ENCODE measurements at places on chromosomes 6 and 20. TPM values are rescaled to one million over a fixed set of nuclear protein-coding genes. Genes with fewer than 3 reads are reported as not detected.

Gene DUSP15
- total RNA-seq, result 13.2 TPM

Gene FOXP4
- total RNA-seq, result 137 TPM

Gene OR2B6
- total RNA-seq, result not detected

Gene KIF3B
- 61.6 TPM for total RNA-seq

GRCh38 chr6:156438350-156438923 lies 338.7 kb upstream of the ARID1B start:
- no peak for DNase-seq
- no peak overlapping the region for H3K4me3 ChIP-seq
- H3K36me3 ChIP-seq, result no peaks in the 10 kb centered on the region
- H3K4me1 ChIP-seq, result peaks cover 7% of the 10 kb centered on the region
- no peak overlapping the region for H3K27ac ChIP-seq

DNA sequence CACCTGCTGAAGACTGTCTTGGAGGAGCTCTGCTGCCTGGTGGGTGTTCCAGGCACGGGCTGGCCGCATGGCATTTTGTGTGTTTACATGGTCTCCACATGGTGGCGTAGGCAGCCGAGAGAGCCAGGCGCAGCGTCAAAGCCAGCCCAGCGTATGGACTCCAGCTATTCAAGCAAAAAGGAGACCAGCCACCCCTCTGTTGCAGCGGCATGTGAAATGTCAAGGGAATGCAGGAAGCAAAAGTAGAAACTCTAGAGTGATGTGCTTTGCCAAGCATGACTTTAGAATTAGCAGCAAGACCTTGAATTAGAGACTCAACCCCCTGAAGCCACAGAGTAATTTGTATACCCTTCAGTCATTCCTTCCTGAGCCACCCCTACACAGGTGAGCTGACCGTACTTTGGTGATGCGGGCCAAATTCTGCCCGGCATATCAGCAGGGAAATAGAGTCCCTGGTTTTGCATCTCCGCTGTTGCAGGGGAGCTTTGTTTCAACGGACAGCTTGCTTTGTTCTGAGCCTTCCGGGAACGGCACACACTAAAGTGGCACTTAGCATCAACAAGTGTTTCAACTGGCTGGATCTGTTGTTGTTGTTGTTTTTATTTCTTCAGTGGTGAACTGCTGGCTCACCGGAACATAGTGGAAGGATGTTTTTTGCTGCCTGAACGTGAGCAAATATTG lies 48.5 kb downstream of the FNDC1 start:
- no peak overlapping the region for H3K27ac ChIP-seq
- H3K27me3 ChIP-seq, result peaks cover 39% of the 10 kb centered on the region
- H3K4me1 ChIP-seq, result peaks cover 1% of the 10 kb centered on the region

- H3K27me3 ChIP-seq, result no peaks in the 10 kb centered on the region
- H3K4me3 ChIP-seq, result no peak overlapping the region
- peaks cover 11% of the 10 kb centered on the region for H3K36me3 ChIP-seq
- H3K27ac ChIP-seq, result peak overlapping the region; percentile 87
Observed at GRCh38 chr20:51641866-51642265, 99.3 kb upstream of the NFATC2 start.

GRCh38 chr20:2172305-2173175 lies 70.9 kb downstream of the STK35 start:
- H3K4me1 ChIP-seq, result no peaks in the 10 kb centered on the region
- H3K27me3 ChIP-seq, result peaks cover 28% of the 10 kb centered on the region

DNA sequence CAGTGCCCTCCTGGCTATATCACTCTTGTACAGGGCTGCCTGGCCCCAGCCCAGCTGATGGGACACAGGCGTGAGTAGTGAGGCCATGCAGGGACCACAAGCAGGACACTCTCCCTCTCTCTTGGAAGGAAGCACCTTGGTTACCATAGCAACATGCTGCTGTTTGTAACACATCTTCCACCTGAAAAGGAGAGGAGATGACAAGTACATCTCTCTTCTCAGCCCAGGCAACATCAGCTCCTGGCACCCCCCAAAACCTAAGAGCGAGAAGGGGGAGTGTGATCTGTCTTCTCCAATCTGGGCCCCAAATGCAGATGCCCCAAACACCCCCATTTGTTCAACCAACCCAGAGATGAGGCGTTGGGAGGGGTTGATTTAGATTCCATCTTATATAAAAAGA lies 49.9 kb downstream of the KCNB1 start:
- no peaks in the 10 kb centered on the region for H3K36me3 ChIP-seq
- peaks cover 28% of the 10 kb centered on the region for H3K27me3 ChIP-seq
- H3K4me1 ChIP-seq, result no peaks in the 10 kb centered on the region
- DNase-seq, result no peak

DNA sequence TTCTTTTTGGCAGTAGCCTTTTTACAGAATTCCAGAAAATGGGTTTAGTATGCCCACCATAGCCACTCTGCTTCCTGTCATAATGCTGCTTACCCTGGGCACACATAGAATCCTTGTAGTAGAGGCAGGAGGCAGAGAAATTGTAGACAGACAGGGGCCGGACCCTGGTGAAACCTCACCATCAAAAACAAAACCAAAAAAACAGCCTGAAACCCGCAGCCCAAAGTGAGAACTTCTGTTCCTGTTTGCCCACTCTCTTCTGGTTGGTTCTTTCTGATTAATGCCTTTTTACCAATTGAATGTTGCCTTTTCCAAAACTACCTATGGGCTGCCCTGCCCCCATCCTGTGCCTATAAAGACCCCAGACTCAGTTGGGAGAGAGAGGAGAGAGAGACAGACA lies 188.2 kb downstream of the CDKAL1 start:
- H3K4me1 ChIP-seq, result peaks cover 20% of the 10 kb centered on the region
- no peak for DNase-seq
- no peak overlapping the region for H3K27ac ChIP-seq
- peaks cover 3% of the 10 kb centered on the region for H3K36me3 ChIP-seq
- no peak overlapping the region for H3K4me3 ChIP-seq

- H3K4me3 ChIP-seq, result no peak overlapping the region
- H3K27me3 ChIP-seq, result peaks cover 2% of the 10 kb centered on the region
- no peaks in the 10 kb centered on the region for H3K36me3 ChIP-seq
- H3K27ac ChIP-seq, result no peak overlapping the region
- H3K4me1 ChIP-seq, result no peaks in the 10 kb centered on the region
Observed at GRCh38 chr6:6169141-6169540, 151.3 kb downstream of the F13A1 start.
